Stimulated activated naive CD4-positive, alpha-beta T cell treated with Interleukin-2 at 50 U/mL for 16 hours (primary cell): ENCODE measurements at places on chromosomes 11 and 22.
A peak's percentile ranks its signal among the peaks of the same experiment; 100 is the strongest.

DNA sequence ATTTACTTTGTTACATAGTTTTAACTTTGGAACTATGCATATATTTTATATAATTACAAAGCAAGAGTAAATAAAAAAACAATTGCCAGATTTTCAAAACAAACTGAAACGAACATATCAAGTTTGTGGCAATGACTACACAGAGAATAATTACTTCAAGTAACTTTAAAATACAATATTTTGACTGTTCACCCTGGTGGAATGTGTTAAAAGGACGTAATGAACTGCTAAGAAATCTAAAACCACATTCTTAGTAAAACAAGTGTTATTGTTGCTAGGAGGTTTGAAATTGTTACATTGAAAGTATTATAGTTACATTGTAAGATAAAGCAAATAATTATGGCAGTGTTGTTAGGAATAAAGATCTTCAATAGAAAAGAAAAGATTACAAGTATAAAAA, 71.4 kb downstream of the SFI1 start:
- no peak for DNase-seq

- DNase-seq = no peak
Measured at GRCh38 chr11:103928802-103929161, 107.7 kb upstream of the DDI1 start.

DNA sequence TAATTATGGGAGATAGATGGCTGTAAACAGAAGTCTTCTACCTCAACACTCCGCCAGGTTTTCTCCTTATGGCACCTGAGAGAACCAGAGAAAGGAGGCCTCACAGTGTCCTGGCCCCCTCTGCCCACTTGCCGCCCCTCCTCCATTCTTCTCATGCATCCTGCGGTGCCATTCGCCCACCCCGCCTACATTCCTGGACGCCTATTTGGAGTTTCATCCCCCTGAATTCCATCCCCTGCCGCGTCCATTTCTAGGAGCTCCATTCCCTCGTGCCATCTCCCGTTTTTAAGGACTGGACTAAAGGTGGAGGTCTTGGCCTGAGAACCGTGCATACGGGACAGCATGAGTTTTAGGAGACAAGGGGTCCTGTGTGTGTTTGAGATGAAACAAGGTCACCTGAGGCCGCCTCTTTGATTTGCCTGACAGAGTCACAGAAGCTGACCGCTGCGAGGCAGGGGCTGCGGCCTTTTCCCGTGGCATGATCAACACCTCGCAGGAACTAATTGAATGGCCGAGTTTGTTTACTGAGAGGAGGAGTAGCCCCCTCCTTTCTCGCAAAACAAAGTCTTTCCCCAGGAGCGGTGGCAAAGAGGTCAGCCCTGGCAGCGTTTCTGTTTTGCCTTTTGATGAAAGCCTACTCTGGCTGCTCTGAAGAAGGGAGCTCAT, 246.2 kb downstream of the ST3GAL4 start:
- no peak for DNase-seq

DNA sequence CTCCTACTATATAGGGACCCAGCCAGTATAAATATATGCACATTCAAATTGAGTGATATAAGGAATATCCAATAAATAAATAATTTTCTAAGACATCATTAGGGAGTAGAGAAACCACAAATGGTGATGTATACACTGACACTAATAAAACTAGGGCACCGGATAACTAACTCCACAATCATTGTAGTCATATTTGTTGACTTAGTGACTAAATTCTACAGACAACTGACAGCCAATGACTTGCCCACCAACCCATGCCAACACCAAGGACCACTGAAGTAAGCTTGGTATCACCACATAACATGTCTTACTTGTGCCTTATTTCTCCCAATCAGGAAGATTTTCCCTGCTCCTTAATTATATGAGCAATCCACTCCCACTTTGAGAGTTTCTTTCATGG, 139.6 kb upstream of the TRPC6 start:
- DNase-seq = no peak

- no peak for DNase-seq
Measured at GRCh38 chr11:93059117-93059957, 89.9 kb downstream of the MTNR1B start.

DNA sequence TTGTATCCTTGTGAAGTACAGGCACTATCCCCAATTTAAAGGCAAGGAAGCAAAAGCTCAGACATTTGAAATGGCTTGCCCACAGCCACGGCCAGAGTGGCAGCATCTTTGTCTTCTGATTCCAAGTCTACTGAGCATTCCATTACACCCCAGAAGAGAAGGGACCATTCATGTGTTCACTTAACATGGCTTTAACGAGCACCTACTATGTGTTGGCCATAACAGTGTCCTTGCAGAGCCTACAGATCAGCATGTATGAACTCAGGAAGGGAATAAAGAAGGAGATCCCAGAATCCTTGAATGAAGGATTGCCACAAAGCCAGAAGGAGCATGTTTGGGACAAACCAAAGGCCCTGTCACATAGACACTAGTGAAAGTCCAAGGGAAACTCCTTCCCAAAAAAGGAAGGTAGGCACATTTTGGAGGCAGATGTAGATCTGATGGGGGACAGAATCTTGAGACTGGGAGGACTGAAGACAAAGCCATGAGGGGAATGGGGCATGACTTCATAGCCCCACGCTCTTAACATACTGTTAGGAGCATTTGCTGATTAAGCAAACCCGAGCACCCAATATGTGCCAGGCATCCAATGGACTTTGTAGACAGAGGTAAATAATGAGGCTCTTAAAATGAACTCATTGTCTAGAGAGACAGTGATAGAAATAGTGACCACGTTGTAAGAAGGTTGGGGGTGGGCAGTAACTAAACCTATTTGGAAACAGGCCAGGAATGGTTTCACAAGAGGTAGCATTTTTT, 54.9 kb downstream of the P4HA3 start:
- DNase-seq = no peak

DNA sequence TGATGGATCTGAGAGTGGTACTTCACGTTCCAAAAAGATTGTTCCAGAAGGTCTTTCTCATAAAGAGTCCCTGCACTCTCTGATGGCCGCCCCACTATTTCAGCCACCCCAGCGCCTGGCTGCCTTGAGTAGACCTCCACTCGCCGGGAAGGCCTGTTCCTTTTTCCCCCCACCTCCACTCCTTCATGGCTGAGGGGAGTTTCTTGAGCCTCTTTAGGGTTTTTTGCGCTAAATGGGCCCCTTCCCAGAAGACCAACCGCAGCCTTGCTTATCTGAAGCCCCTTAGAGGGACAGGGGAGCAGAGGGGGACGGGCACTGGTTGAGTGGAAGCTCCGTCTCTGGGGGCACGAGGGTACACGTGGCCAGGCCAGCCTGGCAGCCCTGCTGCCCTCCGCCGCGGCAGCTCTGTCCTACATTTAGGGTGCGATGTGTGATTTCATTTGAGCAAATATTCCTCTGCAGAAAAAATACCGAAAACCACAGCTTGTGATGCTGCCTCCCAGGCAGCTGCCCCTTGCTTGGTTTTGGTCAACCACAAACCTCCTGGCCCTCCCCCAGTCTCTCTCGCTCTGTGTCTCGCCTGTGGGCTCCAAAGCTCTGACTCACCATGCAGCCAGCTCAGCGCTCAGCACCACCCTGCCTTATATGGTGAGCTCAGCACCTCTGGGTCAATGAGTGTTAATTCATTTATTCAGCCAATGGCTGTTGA, 88.7 kb downstream of the TP53I11 start:
- peak; percentile 87 for DNase-seq

GRCh38 chr22:36359470-36359996, 28.2 kb downstream of the MYH9 start:
- no peak for DNase-seq

DNA sequence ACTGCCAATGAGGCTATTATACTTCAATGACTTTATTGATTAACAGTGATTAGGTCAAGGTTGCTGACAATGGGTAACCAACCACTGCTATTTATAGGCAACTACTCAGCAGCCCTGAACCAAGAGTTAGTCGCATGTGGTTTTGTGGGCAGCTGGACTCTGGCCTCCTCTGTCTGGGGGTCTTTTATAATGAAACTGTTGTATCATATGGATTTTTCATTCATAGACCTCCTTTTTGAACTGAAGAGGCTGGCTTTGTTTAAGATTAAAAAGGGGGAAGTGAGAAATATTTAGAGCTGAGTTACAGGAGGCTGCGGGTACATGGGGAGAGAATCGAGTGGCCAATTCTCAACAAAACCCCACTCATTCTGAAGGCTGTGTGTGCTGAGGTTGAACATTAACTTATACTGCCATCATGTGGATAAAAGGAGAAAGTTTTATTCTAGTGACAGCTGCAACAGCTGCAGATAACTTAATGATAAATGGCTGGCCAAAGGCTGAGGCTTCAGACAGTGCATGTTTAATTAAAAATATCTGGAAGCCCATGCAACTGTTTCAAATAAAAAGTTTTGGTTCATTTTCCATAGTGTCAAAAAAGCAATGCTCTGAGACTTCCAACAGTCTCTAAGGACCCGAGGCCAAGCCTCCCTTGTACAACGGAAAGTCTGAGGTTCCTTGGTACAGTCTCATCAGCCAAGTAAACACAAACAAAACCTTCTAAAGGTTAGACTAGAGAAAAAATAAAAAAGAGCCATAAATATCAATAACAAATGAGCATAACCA, 682.6 kb downstream of the KCNA4 start:
- DNase-seq = no peak

DNA sequence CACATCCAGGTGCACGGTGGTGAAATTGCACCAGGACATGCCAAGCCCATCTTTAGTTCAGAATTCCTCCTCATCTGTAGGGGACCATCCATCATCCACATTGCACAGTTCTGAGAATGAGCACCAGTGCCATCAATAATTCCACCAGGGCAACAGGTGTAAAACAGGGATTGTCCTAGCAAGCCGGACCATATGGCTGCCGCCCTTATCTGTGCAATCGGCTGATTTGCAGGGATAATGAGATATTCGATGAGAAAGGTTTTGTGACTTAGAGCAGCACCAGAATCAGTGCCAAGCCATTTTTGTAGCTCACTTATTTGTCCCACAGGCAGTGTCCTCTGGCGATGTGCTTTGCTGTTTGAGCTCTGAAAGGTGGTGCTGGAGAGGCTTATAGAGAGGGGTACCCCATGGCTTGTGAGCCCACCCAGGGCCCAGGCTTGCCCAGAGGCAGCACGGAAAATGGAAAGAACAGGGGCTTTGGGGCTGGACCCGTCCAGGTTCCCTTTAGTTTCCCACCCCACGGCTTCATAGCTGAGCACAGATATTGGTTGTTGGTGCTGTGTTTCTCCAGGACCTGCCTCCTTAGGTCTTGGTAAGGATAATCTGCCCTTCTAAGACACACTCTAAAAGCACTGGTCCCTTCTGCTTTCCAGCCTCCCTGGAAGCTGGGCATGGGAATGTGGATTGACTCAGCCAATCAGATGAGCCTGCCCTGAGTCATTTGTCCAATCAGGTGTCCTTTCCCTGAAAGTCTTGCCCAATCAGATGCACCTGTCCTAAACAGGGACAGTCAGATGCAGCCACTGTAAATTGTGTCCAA, 84.0 kb upstream of the SHANK2 start:
- no peak for DNase-seq

- no peak for DNase-seq
Measured at GRCh38 chr11:77179048-77179447, 51.0 kb downstream of the MYO7A start.

DNA sequence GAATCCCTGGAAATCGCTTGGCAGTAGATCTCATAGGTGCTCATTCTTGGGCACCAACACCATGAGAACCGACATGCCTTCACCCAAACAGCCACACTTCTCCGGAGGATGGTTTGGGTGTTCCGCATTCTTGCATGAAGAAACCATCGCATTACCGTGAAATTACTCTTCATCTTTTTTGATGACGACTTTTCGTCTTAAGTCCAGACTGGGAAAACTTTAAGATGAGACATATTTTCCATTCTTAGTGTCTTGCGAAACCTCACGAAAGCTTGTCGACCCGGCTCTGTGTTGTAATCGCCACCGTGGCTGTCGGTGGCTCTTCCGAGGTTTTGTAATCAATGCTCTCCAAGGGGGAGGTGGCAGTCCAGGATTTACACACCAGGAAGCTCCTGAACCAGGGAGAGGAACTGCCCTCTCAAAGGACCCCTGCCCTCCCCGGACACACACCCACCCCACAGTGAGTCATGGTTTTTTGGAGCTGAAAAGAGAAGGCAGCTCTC, 1.7 kb downstream of the TOM1 start:
- peak; percentile 21 for DNase-seq

GRCh38 chr11:44555031-44555800, 10.2 kb upstream of the CD82 start:
- no peak for DNase-seq

DNA sequence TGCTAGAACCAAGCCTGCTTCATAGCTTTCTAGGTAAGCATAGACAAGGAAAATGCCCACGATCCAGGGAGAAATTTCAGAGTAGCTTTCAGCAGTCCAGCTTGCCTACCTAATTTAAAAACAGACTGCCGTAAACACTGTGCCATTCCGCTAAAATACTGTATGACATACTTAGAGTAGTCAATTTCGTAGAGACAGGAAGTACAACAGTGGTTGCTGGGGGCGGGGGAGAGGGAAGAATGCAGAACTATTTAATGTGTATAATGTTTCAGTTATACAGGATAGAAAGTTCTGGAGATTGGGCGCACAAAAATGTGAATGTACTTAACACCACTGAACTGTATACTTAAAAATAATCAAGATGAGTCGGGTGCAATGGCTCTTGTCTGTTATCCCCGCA, 56.7 kb downstream of the C11orf58 start:
- DNase-seq = no peak

GRCh38 chr11:128482512-128483191, 104.7 kb downstream of the ETS1 start:
- peak; percentile 53 for DNase-seq

DNA sequence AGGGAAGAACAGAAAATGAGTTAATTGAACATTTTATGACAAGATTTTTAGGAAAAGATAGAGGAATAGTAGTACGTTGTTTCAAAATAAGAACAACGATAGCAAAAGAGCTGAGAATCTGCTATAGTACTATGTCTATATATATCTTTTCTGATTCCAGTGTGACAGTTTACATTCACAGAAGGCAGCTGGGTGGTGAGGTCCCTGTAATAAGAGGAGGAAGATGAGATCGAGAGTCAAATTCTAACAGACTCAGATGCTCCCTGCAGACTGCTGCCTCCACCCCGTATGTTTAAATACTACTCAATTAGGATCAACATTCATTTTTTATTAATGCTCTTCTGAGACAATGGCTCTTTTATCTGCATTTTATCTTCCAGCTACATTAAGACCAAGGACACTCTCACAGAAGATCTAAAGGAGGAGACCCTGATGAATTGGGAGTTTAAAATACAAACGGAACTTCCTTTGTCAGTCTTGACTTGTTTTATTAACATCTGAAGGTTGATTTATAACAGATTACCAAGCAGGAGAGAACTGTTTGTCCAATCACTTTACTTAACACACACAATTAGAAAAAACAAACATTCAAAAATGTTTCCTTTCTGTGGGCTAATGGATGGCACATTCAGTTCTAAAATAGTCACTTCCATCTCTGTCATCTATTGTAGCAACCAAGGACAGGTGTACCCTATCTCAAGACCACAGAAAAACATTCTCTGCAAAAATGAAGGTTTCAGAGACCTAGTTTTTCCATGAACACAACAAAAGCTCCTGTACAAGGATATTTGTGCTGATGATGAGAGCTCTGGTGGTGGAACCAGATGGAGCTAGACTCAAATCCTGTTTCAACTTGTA, 240.2 kb downstream of the CADM1 start:
- no peak for DNase-seq
